ENCODE measurements at places on chromosomes 12 and 14.

- no peak for DNase-seq
Observed at GRCh38 chr12:2779281-2779680, 15.5 kb upstream of the FKBP4 start.

- peak; percentile 95 for DNase-seq
Observed at GRCh38 chr14:92670160-92670559, 78.3 kb downstream of the LGMN start.

- DNase-seq = no peak
Observed at GRCh38 chr12:124742111-124742510, 121.6 kb downstream of the SCARB1 start.

GRCh38 chr14:92754966-92755365 is 6.5 kb upstream of the LGMN start:
- no peak for DNase-seq

DNA sequence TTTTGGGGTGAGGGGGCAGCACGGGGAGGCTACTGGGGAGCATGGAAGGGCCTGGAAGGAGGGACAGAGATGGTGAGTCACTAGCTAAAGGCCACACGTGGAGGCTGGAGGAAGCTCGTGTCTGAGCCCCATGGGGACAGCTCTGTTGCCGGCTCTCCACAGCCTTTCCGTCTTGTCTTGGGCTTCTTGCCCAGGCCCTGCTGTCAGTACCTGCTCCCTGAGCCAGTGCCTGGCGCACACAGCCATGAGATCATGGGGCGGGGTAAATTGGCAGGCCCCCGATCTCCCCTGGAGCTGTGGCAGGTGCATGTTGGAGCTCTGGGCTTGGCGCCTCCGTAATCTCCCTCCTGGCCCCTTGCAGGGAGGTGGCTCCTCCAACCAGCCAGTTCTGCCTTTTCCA is 16.1 kb upstream of the KRT80 start:
- DNase-seq = no peak

GRCh38 chr12:102756530-102756929 is 160.5 kb downstream of the PAH start:
- no peak for DNase-seq

GRCh38 chr14:44468771-44469170 is 38.3 kb downstream of the FSCB start:
- no peak for DNase-seq

DNA sequence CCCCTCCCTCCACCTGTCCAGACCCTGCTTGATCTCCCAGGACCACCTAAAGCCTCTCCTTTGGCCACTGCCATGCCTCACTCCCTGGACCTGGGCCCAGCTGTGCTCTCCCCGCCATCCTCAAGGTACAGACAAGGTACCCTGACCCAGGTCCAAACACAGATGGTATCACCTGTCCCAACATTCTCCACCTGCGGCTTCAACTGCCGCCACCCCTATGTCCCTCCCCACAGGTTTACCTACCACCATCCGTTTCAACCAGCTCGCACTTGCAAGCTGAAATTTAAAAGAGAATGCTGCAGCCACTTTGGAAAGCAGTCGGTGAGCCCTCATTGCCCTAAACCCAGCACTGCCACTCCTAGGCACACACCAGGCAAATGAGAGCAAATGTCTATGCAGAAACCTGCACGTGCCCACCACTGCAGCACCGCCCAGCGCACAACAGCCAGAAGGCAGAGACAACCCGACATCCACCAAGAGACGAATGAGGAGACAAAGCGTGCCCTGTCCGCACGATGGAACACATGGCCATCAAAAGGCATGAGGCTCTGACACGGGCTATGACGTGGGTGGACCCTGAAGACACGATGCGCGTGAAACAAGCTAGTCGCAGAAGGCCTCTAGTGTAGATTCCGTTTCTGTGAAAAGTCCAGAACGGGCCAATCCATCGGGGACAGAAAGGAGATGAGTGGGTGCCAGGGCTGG is 71.0 kb downstream of the RFLNA start:
- no peak for DNase-seq

DNA sequence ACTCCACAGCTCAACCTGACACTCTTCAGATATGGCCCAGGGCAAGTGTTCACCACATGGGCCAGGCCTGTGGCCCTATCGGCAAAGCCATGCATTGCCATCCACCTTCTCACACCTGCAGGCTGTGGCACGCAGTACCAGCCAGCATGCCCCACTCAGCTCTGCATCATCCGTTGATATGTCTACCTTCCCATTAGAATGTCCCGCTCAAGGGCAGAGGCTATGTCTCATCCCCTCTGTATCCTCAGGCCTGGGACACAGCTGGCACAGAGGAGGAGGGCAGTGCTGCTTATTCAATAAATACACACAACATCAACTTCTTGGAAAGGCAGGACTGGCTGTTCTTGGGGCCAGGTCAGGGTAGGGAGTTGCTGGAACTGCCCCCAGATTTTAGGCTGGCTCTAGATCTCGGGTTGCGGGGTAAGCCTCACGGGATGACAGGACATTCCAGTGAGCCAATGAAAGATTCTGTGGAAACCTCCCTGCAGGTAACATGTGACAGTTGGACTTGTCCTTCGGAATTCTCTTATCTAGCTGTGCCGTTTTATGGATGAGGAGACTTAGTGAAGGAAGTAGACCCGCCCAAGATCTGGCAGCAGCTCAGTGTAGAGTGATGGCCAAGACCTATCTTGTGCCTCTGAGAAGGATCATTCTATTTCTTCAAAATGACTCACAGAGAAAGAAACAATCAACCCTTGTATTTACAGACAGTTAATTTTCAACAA is 25.6 kb downstream of the SYNE3 start:
- DNase-seq = no peak

Measured in HCEC 1CT (cell line).